ENCODE measurements at places on chromosomes 2 and 18.

DNA sequence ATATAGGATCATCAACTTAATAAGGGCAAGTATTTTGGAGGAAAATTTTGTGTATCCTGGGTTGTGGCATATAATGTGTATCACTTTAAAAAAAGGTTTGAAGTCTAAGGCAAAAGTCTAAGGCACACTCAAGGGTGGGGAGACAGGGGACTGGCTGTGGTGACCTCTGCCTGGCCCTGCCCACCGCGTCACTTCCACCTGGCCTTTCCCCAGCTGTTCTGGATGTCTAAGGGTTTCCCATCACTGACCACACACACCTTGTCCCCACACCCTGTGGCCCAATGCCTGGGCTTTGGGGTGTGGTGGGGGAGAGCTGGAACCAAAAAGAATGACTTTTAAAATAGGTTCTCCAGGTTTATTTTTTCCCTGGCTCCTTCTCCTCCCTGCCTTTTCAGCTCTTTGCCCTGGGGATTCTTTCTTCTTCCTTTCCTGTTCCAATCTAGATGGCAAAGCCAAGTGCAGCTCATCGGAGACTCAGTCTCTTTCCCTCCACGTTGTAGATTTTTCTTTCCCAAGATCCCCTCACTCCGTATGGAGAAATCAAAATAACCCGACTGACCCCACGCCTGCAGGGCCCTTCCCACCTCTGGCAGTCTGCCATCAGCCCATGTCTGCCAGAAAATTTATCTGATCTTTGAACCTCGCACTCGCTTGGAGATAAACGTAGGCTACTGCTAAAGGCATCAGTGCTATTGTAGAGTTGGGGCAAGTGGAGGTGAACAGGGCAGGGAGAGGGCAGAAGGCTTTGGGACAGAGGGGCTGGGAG, 257.2 kb downstream of the DYSF start:
- DNase-seq = no peak

DNA sequence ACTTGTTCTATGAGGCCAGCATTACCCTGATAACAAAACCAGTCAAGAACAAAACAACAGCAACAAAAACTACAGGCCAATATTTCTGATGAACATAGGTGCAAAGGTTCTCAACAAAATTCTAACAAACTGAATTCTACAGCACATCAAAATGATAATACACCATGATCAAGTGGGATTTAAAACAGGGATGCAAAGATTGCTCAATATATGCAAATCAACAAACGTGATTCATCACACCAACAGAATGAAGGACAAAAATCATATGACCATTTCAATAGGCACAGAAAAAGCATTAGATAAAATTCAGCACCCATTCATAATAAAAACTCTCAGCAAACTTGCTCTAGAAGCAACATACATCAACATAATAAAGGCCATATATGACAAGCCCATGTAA, 173.6 kb downstream of the CAMKMT start:
- DNase-seq = no peak

DNA sequence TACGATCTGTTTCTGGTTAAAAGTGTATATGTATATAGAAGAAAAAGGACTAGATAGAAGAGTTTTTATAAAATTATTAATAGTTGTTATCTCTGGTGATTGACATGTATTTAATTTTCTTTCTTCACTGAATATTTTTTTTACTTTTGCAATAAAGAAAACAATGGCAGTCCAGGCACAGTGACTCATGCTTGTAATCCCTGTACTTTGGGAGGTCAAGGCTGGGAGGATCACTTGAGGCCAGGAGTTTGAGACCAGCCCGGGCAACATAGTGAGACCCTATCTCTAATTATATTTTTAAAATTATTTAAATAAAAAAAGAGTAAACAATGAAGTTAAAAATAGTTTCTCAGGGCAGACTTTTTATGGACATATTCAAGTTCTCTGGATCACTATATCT, 114.7 kb downstream of the FAM117B start:
- no peak for DNase-seq

DNA sequence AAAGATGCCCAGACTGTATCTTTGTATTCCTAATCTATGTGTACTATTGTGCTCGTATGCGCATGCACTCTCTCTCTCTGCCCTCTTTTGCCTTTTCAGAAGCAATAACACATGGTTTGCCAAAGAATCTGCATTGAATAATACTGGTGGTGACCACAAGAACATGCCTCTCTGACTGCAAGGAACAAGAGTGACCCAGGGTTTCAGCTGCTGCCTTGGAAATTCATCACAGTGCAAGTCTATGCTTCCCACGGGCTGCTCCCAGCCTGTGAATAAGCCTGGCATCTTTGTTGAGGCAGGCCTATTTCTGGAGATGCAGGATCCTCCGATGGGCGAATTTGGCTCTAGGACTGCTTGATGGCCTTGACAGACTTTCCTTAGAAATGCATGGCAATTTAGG, 689.4 kb upstream of the FANCL start:
- DNase-seq = no peak

GRCh38 chr2:33313039-33313438, 163.4 kb upstream of the RASGRP3 start:
- DNase-seq = no peak

DNA sequence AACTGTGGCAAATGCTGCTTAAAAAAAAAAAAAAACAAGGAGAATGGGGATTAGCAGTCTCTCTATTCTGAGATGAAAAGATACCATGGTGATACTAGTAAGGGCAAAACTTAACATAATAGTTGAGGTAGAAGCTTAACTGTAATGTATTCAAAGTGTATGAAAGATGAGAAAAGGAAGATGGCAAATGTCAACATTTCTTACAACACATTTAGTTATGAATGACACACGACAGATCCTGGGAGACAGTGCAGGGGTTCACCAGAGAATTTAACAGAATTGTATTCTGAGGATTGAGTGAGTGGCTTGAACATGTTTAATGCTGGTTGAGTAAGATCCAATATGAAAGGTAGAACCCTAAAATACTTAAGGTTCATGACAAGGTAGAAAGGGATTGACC, 52.7 kb downstream of the CUL3 start:
- DNase-seq = no peak

GRCh38 chr2:36819095-36819711, 122.7 kb downstream of the VIT start:
- no peak for DNase-seq

- DNase-seq = no peak
Measured at GRCh38 chr2:161353543-161353942, 45.3 kb downstream of the PSMD14 start.

DNA sequence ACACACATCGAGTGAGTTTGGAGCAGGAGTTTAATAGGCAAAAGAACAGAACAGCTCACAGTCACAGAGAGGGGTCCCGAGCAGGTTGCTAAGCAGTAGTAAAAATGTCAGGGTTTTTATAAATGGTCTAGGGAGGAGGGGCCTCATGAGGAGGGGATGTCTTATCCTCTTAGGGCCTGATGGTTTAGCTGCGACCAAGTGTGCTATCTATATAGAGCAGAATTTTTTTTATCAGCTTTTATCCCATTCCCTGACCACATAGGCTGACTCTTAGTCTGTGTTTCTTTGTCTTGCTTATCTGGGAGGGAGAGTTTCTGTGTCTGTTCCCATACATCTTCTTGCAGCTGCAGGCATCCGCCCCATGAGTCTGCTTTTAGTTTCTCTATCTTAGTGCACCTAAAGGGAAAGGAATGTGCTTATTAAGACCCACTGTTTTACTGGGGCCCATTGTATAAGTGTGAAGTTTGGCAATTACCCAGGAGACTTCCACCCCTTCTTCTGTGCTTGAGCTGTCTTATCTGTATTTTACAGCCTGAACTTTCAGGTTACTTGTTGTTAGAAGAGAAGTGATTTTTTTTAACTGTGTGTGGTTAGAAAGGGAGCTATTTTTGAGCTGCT, 30.4 kb upstream of the GMCL1 start:
- no peak for DNase-seq

DNA sequence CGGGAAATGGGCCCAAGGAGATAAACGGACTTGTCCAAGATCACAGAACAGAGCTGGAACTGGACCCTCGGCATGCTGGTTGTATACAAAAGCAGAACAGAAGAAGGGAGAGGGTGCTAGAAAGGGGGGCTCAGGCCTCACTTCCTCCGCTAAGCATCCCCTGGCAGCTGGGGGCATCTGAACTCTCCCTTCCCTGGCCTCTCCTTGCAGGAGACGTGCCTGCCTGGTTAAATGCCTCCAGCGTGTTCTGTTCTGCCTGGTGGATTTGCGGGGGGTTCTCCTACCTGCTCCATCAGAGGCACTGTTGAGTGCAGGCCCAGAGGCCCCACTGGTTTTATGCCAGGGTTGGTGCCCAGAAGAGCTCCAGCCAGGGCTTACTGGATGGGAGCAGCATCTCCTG, 124.7 kb downstream of the ZFP36L2 start:
- DNase-seq = no peak

DNA sequence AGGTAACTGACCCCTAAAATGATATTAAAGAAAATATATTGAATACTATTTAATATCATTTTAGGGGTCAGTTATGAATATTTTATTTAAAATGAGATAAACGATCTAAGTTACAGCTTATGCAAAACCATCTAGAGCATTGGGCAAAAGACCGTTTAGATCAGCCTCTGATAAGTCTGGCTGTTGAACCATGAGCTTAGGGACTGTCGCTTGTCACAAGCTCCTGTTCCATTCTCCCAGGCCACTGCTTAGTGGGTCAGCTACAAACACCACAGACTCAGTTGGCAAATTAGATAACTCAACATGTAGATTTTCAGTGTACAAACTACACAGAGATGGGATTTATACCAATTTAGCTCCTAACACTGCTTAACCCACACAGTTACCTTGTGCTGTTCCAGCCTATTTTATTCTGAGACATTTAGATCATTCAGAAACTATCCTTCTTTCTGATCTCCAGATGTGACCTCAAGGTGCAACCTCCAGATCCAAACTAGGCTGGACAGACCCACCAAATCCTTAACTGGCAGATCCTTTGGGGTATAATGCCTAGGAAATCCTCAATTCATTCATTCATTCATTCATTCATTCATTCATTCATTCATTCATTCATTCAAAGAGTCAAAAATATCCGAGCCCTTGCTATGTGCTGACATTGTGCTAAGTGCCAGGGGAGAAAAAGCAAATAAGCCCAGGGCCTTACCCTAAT, 82.8 kb downstream of the HRH4 start:
- no peak for DNase-seq

- no peak for DNase-seq
Measured at GRCh38 chr18:6414723-6415417, at the start of gene L3MBTL4. TSS of gene L3MBTL4 (minus strand) at chr18:6414911. CDS start at chr18:6311625, 103,286 bp downstream.

DNA sequence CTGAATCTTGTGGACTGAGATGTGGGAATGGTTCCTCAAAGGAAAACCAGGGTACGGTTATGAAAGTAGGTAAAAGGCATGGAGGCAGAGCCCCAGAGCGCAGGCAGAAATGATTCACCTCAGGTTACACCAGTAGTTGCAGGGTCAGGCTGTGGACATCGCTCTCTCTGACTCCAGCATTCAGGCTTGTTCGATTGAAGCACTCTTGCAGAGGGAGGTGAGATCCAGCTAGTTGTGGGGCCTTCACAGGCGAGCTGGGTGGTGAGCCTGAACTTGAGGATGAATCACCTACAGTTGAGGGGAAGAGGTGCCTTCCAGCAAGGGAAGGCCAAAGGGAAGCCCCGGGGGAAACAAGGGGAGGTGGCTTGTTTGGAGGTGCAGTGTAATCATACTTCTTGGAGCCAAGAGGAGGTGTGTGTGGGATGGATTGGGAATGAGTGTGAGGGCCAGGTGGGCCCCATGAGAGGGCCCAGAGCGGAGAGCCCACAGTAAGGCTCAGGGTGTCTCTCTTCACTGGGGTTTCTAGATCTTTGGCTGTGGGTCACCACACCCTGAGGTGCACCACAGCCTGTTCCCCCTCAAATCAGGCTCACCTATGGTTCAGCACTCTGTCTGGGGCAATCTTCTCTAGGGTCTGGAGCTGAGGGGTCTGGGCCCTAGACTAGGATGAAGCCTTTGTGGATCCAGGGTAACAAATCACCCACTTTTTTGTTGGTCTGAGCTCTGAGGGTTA, 48.5 kb upstream of the MCFD2 start:
- DNase-seq = no peak

DNA sequence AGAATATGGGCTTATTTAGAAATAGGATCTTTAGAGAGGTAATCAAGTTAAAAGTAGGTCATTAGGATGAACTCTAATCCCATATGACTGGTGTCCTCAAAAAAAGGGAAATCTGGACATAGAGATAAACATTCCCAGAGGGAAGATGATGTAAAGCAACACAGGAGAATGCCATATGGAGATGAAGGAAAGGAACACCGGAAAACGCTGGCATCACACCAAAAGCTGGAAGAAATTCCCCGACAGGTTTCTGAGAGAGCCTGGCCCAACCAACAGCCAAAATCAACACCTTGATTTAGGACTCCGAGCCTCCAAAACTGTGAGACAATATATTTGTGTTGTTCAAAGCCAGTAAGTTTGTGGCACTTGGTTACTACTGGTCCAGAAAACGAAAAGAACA, 296.7 kb downstream of the DSEL start:
- no peak for DNase-seq

- peak; percentile 57 for DNase-seq
Measured at GRCh38 chr2:20514596-20515269, 67.9 kb downstream of the RHOB start.

DNA sequence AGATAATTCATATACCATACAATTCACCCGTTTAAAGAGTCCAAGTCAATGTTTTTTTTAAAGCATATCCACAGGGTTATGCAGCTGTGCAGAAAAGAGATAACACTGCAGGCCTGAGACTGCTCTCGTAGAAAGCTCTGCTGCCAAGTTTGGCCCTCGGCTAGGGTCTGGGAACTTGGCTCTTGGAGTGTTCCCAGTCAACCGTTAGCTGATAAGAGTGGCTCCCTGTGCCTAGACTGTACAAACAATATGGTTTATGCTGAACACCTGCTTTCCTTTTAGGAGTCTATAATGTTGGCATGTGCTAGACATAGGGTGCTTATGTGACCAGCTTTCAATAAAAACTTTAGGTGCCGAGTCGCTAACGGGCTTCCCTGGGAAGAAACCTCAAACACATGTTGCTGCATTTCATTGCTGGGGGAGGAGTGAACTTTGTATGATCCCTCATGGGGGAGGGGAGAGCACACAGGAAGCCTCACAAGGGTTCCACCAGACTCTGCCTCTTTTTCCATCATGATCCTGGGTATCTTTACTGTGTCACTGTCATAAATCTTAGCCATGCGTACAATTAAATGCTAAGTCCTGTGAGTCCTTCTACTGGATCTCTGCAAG, 34.7 kb downstream of the RFX8 start:
- DNase-seq = no peak

GRCh38 chr2:72991439-72991725, 74.1 kb downstream of the EMX1 start:
- no peak for DNase-seq

- peak; percentile 11 for DNase-seq
Measured at GRCh38 chr2:176582990-176583481, 313.8 kb downstream of the MTX2 start.

GRCh38 chr2:233353101-233353768, 1.1 kb upstream of the DGKD start:
- no peak for DNase-seq

- peak; percentile 1 for DNase-seq
Measured at GRCh38 chr2:51153236-51153635, 121.3 kb upstream of the NRXN1 start.

GRCh38 chr2:182715121-182715891, 751 bp upstream of the DNAJC10 start:
- DNase-seq = no peak
